Stimulated activated CD8-positive, alpha-beta memory T cell treated with anti-CD3 and anti-CD28 coated beads, Interleukin-15, amount 100 ng/mL, for 4 hours (primary cell): ENCODE measurements at places on chromosomes 1 and 21.

GRCh38 chr21:39900491-39900890, 33.3 kb downstream of the PCP4 start:
- DNase-seq: no peak

- no peak for DNase-seq
Observed at GRCh38 chr1:185463433-185463832, 146.4 kb upstream of the IVNS1ABP start.

GRCh38 chr1:6795203-6795602, 9.9 kb downstream of the CAMTA1 start:
- DNase-seq: no peak

DNA sequence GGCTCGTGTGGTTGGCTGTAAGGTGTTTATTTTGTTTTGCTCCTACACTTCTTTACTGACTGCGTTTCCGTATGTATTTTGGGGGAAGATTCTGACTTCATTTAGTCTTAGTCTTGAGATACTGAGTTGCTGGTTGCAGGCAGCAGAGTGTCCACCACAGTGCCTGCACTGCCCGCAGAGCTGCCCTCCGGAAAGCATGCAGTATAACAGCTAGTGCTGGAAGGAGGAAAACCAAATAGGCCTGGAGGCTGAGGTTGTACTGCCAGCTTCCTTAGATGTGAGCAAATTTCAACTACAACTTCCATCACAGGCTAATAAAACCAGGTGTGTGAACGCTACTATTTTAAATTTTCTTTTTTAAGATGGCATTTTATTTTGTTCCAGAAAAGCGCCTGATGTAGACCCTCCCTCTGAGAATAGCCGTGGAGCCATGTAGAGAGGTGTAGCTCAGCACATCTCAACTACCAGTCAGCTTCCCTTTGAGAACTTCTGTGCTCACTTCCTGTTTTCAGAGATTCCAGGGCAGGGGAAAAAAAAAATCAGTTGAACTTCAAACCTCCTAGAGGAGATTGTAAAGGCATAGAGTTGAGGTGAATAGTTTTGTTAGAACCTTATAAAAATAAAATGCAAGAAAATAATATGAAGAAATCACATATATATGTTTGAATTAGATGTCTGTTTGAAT, 17.6 kb downstream of the LMO4 start:
- no peak for DNase-seq

DNA sequence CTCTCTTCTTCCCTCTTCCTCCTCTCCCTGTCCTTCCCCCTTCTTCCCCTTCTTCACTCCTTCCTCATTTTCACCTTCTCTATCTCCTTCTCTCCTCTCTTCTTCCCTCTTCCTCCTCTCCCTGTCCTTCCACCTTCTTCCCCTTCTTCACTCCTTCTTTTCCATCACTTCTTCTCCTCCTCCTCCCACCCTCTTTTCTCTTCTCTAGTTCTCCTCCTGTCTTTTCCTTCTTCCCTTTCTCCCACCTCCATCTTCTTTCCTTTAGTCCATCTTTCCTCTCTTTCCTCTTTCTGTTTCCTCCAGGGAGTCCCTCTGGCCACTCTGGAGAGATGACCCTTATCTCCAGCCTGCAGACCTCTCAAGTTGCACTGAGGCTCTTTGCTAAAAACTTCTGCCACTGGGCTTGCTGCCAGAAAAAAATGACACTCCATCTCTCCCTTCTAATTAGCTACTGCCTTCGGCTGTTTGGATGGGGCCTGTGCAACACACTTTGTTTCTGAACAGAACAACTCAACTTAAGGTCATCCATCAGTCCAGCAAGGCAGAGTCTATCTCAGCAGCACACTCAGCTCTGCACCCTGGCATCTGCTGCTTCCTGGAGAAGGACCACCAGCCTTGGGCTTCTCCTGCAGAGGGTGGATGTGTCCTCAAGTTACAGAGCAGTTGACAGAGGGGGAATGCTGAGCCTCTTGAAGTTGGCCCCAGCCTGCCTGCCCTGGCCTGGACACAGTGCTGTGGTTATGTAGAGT, 538.8 kb downstream of the MATN1 start:
- DNase-seq: no peak
